T-helper 22 cell (primary cell): ENCODE measurements at places on chromosomes 3 and 15.

- no peak for DNase-seq
Observed at GRCh38 chr15:50123861-50124557, 5.0 kb upstream of the ATP8B4 start.

DNA sequence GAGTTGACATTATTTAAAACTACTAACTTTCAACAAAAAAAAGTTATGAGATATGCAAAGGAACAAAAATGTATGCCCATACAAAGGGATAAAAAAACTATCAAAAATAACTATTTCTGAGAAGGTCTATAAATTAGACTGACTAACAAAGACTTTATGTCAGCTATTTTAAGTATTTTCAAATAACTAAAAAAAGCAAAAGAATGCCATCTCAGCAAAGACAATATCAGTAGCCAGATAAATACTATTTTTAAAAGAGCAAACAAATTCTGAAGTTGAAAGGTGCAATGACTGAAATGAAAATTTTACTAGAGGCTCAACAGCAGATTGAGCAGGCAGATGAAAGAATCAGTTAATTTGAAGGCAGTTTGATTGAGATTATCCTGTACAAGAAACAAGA lies 3.6 kb upstream of the STRIT1 start:
- no peak for DNase-seq

GRCh38 chr15:78450285-78450858 lies 12.4 kb downstream of the IREB2 start:
- no peak for DNase-seq

DNA sequence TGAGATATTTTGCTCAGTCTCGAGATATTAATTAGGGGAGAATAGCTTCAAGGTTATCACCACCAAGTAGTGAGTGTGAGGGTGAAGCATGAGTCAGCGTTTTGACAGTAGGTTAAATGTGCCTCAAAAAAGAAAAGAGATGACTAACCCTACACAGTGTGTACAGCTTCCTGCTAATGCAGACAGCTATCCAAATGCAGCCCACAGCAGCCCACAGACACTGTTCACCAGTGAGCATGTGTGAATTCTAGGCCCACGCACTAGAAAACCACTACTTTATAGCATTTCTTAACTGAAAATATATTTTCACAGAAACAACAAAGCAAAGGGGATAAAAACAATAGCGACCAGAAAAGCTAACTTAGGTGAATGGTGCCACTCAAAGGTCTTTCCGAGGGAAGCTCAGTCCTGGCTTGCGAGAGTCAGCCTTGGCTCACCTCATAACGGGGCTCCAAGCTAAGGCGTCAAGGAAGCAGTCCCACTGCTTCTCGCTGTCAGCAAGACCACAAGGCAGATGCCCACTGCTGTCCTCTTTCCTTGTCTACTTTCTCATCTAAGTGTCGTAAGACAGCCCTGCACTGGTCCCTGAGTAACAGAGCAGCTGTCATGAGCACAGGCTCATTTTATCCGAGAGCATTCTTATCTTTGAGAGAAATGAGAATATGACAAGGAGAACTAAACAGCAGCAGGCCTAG lies 47.6 kb downstream of the TXNRD3 start:
- DNase-seq = no peak

- DNase-seq = no peak
Observed at GRCh38 chr3:121252676-121253075, 293.1 kb downstream of the POLQ start.

DNA sequence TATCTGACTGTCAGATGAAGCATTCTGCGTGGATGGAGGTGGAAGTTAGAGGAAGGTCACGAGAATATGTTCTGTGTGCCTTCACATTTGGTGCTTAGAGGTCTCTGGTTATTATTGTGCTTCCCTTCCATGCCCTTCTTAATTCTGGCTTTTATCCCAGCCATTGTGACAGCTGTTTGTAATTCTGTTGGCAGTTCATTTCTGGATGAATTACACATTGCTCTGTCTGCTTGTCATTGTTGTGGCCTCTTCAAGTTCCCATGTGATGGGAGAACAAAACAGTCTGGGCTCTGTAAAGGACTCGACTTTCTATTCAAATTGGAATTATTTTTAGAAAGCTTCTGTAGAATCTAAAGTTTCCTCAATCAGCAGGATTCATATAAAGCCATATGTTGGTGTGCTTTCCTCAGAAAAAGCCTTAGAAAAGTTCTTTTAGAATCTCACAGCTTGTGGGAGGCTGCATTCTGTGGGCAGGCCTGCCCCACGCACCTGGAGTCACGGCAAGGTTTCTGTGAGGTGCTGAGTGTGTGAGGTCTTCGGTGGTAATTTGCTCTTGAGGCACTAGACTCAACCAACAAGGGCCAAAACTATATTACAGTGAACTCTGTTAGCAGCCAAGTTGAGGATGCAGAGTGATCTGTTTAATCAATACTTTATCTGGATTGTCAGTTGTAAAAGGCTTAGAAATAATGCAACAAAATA lies 397.4 kb upstream of the AZI2 start:
- no peak for DNase-seq

DNA sequence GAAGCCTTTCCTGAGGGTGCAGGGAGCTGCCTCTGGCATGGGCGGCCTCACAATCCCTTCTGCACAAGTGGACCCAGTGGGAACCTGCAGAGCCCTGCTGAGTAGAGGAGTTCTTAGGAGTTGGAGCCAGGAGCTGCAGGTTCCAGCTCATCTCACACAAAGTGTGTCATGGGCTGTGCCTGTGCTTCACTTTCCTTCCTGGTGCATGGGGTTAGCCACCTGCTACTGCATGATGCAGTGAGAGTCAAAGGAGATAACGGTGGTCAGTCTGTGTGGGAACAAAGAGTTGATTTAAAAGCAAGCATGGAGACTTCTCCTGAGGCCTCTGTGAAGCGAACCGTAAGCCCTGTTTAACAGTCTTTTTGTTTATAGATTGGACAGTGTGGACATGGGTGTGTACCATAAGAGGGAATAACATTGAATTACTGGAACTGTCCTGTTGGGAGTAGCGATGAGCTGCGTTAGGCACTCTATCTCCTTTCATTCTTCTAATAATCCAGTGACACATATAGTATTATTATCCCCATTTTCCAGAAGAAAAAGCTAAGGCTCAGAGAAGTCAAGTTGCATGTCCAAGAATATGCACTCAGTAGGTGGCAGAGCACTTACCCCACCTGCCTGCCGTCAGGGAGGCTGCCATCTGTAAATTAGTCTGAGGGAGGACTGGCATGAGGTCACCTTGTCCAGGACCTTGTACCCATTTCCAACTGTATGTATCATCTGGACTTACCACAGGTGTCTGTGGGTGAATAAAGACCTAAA lies 68.7 kb upstream of the PRR23C start:
- DNase-seq = no peak

DNA sequence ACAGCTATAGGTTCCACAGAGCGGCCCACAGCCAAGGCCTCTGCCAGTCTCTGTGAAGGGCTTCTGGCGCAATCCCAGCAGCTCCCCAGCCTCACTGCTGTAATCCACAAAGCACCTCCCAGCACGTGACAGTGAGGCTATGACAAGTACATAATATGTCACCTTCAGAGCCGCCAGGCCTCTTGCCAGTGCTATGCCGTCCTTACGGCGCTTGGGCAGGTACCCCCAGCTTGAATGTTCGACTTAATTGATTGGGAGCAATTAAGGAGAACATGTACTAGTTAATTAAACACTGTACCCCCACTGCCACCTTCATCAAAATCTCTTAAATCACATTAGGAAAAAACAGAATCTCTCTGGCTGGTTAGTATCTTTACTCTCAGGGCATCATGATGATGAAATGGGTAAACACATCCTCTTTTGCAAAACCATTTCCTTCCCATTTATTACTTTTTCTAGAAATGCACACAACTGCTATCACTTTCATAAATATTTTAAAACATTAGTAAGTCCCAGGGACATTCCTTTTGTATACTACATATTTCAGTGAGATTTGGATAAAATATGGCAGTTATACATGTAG lies 169.9 kb downstream of the XXYLT1 start:
- no peak for DNase-seq

GRCh38 chr3:36814066-36814717 lies 49.8 kb upstream of the DCLK3 start:
- no peak for DNase-seq

GRCh38 chr3:189188466-189188865 lies 16.7 kb downstream of the TPRG1 start:
- DNase-seq = no peak

DNA sequence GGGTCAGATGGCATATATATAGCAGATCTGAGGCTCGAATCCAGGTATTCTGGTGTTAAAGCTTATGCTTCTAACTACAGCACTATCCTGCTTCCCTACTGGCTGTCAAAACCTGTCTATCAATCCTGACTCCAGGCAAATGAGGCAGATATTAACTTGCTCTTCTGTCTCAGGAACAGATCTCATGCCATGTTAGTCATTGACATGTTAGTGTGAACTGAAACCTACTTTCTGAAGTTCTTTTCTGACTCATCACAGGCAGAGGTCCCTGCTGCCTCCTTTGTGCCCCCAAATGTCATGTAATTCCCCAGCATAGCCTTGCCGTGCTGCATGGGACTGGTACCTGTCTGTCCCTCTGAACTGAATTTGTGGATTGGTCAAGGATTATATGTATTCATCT lies 125.0 kb upstream of the SMAD3 start:
- no peak for DNase-seq

DNA sequence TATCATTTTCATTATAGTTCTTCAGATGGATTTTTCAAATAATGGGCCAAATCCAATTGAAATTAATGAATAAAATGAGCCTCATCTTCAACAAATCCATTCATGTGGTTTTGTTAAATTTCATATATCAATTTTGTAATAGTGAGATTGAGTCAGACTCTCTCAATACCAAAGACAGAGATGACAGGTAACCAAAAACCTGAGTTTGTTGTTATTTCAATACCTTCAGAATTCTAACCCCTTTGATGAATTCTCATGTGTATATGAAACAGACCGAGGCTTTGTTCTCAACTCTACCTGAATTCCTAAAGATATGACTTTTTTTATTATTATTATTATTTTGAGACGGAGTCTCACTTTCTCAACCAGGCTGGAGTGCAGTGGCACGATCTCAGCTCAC lies 92.8 kb downstream of the FOXP1 start:
- no peak for DNase-seq

- DNase-seq = peak; percentile 88
Observed at GRCh38 chr3:158801696-158802408, at the start of gene MFSD1. Gene MFSD1 (plus strand): TSS chr3:158802054. CDS start chr3:158802153, 99 bp downstream.

GRCh38 chr3:12280357-12280806 lies 8.5 kb upstream of the PPARG start:
- DNase-seq = no peak

GRCh38 chr3:39269528-39269927 lies 10.3 kb downstream of the CX3CR1 start:
- no peak for DNase-seq

- DNase-seq = no peak
Observed at GRCh38 chr15:63483521-63484371, 20.6 kb upstream of the USP3 start.

DNA sequence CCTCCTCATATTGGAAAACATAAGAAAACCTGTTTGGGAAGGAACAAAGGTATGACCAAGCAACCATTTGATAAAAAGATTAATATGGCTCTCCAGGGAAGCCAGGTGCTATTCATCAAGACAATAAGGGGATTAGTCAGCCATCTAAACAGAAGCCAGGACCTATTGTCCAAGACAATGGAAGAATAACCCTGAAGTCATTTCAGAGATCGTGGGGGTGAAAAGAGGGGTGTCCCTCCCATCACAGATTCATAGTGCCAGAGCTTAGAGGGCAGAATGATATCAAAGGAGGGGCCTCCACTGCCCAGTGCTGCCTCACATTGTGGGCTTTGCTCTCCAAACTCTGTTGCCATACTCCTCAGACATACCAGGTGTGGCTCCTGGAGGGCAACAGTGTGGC lies 73.5 kb downstream of the DAPK2 start:
- no peak for DNase-seq

GRCh38 chr3:50345586-50346234 lies at the start of gene ZMYND10:
Gene ZMYND10 (minus strand): TSS chr3:50345732. CDS start chr3:50345579, 153 bp downstream.
- DNase-seq = peak; percentile 58

DNA sequence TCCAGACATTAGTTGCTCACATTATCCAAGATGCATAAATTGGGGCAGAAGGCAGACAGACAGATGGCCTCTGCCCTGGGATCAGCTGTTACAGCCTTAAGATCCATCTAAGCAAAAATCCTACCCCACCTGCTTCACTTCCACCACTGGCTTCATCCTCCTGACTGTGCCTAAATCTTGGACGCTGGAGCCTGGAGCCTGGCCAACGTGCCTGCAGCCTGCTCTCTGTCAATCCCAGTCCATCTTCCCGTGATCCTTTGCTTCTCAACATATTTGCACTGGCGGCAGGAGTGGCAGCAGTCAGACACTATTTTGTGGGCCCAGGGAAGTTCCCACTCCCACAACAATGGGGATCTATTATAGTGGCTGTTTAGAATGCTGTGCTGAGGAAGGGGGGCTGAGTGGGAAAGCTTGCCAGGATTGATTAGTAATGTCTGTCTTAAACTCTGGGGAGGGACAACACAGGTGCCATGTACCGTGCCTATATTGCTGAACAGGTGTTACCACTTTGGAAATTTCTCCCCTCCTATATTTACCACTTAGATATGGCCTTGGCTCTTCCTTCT lies 121.2 kb downstream of the MEGF11 start:
- DNase-seq = no peak

DNA sequence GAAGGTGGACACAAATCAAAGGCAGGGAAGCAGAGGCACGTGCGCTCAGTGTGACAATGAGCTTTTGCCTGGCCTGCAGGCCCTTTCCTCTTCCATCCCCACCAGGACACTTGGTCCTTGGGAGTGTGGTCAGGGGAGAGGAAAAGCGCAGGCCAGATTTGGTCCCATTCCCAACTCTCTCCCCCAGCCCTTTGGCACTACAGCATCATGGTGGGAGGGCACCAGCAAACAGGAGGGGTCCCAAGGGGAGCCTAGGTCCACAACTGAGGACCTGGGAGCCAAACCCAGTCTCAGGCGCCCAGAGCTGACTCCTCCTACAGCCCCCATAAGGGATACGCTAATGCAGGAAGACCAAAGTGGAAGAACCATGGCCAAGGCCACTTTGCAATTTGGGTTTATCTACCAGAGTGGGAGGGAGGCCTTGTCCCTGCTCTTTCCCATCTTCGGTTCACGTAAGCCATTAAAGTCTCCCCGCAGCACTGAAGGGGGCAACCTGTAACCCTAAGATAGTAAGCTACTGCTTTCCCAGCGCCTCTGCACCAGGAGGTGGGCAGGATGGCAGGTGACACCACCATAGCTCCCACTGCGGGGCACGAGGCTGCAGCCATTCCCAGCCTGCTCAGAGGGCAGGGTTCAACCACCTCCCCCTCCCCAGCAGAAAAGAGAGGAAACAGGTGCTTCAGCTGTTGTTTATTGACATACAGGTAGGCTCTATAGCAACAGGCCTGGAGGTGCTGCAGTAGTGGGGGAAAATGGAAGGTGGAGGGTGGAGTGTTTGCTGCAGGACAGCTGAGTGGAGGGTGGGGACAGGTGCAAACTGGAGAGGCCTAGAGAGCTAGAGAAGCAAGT lies 993 bp upstream of the GRAMD2A start:
- no peak for DNase-seq

GRCh38 chr3:77933926-77934325 lies 894.0 kb downstream of the ROBO2 start:
- no peak for DNase-seq
